ENCODE measurements at places on chromosomes 13 and 19. TPM values are rescaled to one million over a fixed set of nuclear protein-coding genes. Genes with fewer than 3 reads are reported as not detected.

- DNase-seq = peak; percentile 36
These were observed 45.3 kb downstream of the KLF2 start for GRCh38 chr19:16369664-16370576.

GRCh38 chr13:103772576-103772975 is 706.4 kb upstream of the SLC10A2 start:
- DNase-seq = no peak

STAP2 gene
- total RNA-seq = 11.8 TPM

PTGIR gene
- 6.9 TPM for total RNA-seq

CEACAM18 gene
- not detected for total RNA-seq

Data from lower lobe of right lung (tissue), 2 donors.